Transverse colon (tissue), 4 donors: ENCODE measurements at places on chromosomes 4 and X.

DNA sequence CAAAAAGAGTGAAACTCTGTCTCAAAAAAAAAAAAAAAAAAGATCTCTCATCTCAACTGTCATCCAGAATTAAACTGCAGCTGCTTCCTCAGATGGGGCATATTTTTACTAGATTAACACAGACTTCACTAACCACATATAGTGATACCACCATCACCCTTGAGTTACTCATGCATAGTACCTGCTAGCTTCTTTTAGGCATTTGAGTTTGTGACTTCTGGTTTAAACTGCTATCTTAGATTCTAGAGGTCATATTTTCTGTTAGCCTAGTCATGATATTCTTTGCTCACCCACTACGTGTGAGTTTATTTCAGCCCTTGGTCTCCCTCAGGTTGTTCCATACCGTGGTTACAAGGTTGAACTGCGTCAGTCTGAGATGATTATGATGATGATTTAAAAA is 154.9 kb upstream of the BMP3 start:
- H3K27ac ChIP-seq, result no peak overlapping the region
- H3K4me3 ChIP-seq, result no peak overlapping the region
- no peaks in the 10 kb centered on the region for H3K36me3 ChIP-seq
- H3K4me1 ChIP-seq, result no peaks in the 10 kb centered on the region
- DNase-seq, result no peak
- no peaks in the 10 kb centered on the region for H3K27me3 ChIP-seq

DNA sequence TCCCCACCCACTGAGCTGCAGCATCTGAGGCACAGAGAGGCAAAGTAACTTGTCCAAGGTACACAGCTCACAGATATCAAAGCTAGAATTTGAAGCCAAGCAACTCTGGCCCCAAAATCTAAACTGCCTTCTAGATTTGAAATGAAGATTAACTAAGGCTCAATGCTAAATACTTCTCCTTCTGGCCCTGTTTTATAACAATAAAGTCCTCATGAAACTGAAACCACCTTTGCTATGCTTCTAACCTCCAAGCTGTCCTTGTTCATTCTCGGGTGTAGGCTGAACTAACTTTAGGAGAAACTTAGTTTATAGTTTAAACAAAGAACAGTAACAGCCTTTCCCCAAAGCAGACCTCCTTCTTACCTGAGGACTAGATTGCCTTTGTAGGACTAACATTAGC is 93.6 kb downstream of the DCTD start:
- no peak overlapping the region for H3K27ac ChIP-seq
- H3K27me3 ChIP-seq, result no peaks in the 10 kb centered on the region
- no peaks in the 10 kb centered on the region for H3K36me3 ChIP-seq

DNA sequence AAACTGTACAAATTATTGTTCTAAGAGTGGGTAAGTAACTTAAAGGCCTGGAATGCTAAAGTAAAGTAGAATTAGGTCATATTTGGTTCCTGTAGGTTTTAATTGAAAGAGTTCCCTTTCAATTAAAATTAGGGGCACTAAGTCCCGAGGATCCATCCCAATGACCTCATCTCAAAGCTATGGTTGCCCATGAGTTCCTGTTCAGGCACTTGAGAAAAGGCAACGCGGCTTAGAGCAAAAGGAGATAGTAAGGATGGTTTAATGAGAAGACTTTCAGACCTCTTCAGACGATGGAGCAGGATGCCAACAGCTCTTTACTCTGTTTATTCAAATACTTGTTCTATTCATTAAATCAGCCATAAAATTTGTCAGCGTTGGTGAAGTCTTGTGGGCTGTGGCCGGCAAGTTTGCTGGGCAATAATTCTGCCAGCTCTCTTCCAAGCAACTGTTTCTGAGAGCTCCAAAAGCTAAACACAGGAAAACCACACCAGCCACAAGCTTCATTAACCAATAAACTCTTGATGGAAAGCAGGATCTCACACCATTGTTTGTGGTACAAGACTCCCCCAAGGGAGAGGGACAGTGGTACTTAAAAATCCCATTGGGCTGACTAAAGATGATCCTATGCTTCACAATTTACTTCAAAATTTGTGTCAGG is 167.4 kb downstream of the COL4A6 start:
- DNase-seq, result no peak
- H3K4me1 ChIP-seq, result no peaks in the 10 kb centered on the region
- no peaks in the 10 kb centered on the region for H3K36me3 ChIP-seq
- H3K4me3 ChIP-seq, result no peak overlapping the region
- no peaks in the 10 kb centered on the region for H3K27me3 ChIP-seq
- no peak overlapping the region for H3K27ac ChIP-seq

DNA sequence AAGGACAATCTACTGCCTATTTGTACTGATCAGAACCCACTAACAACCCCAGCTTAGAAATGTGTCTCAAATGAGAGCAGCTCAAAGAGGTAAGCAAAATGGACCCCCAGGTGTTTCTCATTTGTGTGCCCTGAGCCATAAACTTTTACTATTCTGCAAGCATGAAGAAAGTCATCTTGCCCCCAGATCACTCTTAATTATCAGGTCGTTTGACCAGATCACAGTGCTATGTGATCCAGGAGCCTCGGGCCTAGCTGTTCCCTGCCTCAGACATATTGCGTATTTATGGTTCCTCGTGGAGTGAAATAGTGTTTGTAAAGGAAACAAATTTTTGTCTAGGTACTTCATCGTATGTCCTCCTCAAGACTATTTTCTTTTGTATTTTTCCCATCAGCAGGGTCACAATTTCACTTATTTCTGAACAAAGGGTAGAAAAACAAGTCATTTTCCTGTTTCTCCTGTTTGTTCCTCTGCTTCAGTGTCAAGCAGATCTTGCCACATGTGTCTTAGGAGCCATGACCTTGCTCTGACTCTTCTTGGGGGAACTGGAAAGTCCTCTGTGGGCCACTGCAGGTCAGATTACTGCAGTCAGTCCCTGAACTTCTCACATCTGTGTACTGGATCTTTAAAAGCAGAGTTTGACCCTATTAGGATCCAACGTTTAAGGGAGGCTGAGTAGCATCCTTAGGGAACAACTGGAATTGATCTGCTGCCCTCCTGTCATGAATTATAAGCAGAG is 194.9 kb downstream of the PALLD start:
- H3K27me3 ChIP-seq, result no peaks in the 10 kb centered on the region
- no peak for DNase-seq
- H3K4me1 ChIP-seq, result no peaks in the 10 kb centered on the region
- H3K36me3 ChIP-seq, result no peaks in the 10 kb centered on the region

- H3K4me3 ChIP-seq, result no peak overlapping the region
- DNase-seq, result no peak
- no peaks in the 10 kb centered on the region for H3K36me3 ChIP-seq
- H3K4me1 ChIP-seq, result no peaks in the 10 kb centered on the region
Measured at GRCh38 chrX:16464369-16464768, 185.6 kb upstream of the S100G start.

DNA sequence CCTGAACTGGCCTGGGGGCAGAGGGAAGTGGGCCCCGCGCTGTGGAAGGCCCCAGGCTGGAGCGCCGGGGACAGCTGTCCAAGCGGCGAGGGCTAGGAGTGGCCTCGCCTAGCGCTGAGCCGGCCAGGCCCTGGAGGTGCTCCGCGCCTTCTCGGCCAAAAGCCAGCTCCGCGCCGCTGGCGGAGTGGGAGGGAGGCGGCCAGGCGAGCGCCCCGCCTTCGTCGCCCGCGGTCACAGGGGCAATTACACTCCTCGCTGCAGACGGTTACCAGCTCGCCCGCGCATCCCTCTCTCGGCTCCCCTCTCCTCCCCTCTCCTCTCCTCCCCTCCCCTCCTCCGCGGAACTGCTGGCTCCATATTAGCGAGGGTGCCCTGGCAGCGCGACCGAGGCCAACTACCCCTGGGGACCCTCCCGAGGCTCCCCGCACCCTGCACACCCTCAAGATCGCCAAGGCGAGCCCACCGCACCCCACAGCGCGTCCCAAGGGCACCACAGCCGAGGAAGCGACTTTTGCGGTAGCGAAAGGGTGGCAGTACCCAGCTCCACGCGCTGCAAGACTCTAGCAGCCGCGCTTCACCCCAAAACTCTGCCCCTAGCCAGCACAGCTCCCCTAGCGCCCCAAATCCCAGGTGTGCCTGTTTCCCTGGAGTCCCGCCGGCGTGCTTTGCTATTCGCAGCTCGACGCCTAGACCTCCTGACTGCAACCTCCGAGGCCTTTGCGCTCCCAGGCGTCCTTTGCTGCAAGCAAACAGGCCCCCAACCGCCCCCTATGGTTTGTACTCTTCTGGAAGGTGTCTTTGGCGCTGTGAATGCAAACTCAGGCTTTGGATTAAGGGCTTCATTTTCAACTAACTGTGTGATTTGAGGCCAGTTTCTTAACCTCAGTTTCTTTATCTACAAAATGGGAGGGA is 91.4 kb downstream of the BCOR start:
- no peaks in the 10 kb centered on the region for H3K27me3 ChIP-seq
- H3K27ac ChIP-seq, result no peak overlapping the region
- peak; percentile 71 for DNase-seq
- no peaks in the 10 kb centered on the region for H3K36me3 ChIP-seq

GRCh38 chrX:11663875-11664210 is 1.9 kb downstream of the ARHGAP6 start:
- H3K4me1 ChIP-seq, result no peaks in the 10 kb centered on the region
- no peaks in the 10 kb centered on the region for H3K36me3 ChIP-seq
- DNase-seq, result no peak

DNA sequence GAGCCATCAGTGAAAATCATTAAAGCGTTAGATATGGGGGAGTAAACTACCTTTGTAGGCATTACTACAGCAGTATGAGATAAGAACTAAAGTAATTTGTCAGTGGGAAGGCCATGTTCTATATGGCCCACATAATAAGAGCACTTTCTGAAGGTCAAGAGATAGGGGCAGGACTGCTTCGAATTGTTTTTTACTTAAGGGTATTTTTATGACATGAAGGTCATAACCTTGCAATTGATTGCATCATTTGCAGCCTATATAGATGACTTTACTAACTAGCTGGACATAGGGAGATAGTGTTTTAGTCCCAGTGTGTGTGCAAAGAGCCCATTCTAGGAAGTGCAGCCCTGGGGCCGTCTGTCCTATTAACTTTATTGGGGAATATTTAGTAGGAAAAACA is 23.6 kb upstream of the GC start:
- no peak overlapping the region for H3K4me3 ChIP-seq
- no peaks in the 10 kb centered on the region for H3K4me1 ChIP-seq
- H3K27ac ChIP-seq, result no peak overlapping the region

GRCh38 chr4:76950956-76951671 is 1.6 kb downstream of the SEPTIN11 start:
- no peaks in the 10 kb centered on the region for H3K36me3 ChIP-seq
- DNase-seq, result peak; percentile 18
- H3K27me3 ChIP-seq, result no peaks in the 10 kb centered on the region
- H3K4me1 ChIP-seq, result peaks cover 53% of the 10 kb centered on the region

- DNase-seq, result no peak
- H3K27ac ChIP-seq, result no peak overlapping the region
- H3K4me3 ChIP-seq, result no peak overlapping the region
- H3K27me3 ChIP-seq, result no peaks in the 10 kb centered on the region
- H3K36me3 ChIP-seq, result no peaks in the 10 kb centered on the region
Measured at GRCh38 chrX:136219893-136220292, 31.3 kb downstream of the MAP7D3 start.

DNA sequence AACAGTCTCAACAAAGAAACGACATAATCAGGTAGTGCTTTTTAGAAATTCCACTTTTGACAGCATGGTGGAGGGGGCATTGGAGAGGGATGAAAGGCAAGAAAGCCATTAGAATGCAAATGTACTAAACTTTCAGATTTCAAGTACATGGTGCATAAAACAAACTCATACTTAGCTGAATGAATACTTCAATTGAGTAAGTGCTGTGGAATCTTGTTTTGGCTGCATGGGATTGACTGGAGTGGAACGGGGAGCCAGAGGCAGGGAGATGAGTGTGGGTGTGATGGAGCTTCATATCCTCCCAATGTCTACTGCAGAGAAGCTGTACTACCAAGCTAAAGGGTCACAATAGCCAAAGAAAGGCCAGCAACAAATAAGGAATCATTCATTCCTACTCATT is 52.4 kb downstream of the USP46 start:
- H3K4me1 ChIP-seq, result no peaks in the 10 kb centered on the region
- no peaks in the 10 kb centered on the region for H3K27me3 ChIP-seq
- no peak for DNase-seq

GRCh38 chrX:106621836-106622235 is 10.1 kb downstream of the RADX start:
- no peaks in the 10 kb centered on the region for H3K4me1 ChIP-seq
- no peak for DNase-seq
- no peaks in the 10 kb centered on the region for H3K36me3 ChIP-seq
- no peak overlapping the region for H3K4me3 ChIP-seq
- no peaks in the 10 kb centered on the region for H3K27me3 ChIP-seq
- no peak overlapping the region for H3K27ac ChIP-seq

DNA sequence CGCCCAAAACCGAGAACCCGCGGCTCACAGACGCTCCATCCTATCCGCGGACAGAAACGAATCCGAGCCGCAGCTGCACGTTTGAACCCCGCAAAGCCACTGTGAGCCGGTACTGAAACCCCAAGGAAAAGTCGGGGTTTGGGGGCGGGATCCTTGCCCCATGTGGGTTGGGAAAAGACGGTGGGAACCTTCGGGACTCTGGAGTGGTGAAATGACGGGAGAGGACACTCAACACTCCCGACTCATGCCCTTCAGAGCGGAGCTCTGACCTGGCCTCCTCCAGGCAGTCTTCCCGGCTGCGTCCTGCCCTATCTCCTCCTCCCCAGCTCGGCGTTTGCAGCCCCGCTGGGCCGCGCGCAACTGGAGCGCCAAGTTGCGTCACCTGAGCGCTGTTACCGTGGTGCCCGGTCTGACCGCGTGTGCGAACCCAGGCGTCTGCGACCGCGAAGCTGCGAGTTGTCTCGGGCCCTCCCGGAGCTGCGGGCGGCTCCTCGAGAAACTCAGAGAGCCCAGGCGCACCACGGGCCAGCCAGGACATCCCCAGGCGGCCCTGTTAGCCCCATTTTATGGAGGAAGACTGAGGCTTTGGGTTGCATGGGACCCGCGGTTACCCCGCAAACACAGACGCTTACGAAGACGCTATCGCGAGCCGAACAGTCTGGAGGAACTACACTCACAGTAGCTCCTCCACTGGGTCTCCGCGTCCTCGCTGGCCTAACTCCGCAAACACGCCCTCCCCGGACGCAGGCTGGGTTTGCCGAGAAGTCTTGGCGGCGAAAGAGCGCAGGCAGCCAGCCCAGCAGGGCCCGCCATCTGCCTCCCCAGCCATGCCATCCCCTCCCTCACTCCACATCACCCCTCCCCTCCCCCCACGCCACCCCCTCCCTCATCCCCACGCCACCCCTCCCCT is 20.3 kb upstream of the HMX1 start:
- H3K27ac ChIP-seq, result no peak overlapping the region
- H3K27me3 ChIP-seq, result peaks cover 93% of the 10 kb centered on the region
- DNase-seq, result no peak
- H3K36me3 ChIP-seq, result no peaks in the 10 kb centered on the region
- no peaks in the 10 kb centered on the region for H3K4me1 ChIP-seq
- no peak overlapping the region for H3K4me3 ChIP-seq

DNA sequence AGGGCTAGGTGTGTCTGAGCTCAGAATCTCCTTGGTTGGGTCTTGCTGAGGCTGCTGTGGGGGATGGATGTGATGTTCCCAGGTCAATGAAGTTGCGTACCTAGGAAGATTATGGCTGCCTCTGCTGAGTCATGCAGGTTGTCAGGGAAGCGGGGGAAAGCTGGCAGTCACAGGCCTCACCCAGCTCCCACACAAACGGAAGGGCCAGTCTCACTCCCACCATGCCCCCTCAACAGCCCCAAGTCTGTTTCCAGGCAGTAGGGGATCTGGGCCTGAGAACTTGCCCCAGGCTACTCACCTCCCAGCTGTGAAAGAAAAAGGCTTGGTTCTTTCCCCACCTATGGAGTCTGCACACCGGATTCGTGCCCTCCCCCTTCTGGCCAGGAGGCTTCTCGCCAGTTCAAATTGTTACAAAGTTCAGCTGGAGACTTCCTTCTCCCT is 72.9 kb downstream of the WDR44 start:
- no peak overlapping the region for H3K4me3 ChIP-seq
- H3K27ac ChIP-seq, result no peak overlapping the region
- DNase-seq, result peak; percentile 8
- no peaks in the 10 kb centered on the region for H3K27me3 ChIP-seq
- no peaks in the 10 kb centered on the region for H3K4me1 ChIP-seq
- H3K36me3 ChIP-seq, result no peaks in the 10 kb centered on the region
